GM19239 (cell line): ENCODE measurements at places on chromosomes 6 and 20.

GRCh38 chr20:12411246-12411940 lies 493.7 kb downstream of the BTBD3 start:
- no peak for DNase-seq

DNA sequence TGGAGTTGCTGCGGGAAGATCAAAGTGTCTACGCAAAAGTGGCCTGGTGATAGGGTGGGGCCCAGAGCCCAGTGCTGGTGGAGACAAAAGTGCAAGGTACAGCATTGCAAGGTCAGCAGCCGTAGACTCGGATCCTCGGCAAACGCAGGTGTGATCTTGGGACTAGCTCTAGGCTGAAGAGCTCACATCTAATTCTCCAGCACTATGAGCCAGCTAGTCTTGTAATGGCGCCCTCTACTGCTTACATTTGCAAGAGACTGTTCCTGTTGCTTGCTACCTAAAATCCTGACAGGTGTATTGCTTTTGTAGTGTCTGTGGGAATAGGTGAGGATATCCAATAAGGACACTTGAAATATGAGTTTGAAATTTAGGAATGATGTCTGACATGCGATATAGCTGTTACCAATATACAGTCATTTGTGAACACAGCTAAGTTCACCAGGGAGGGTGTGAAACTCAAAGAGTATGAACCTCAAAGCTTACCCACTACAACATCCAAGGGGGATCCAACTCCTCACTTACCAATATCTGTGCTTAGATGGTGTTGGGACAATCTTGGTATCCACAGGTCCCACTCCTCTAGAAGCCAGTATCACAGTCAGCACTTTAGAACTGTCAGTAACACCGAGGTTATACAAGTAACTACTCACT lies 58.4 kb downstream of the PDE7B start:
- DNase-seq: peak; percentile 17

DNA sequence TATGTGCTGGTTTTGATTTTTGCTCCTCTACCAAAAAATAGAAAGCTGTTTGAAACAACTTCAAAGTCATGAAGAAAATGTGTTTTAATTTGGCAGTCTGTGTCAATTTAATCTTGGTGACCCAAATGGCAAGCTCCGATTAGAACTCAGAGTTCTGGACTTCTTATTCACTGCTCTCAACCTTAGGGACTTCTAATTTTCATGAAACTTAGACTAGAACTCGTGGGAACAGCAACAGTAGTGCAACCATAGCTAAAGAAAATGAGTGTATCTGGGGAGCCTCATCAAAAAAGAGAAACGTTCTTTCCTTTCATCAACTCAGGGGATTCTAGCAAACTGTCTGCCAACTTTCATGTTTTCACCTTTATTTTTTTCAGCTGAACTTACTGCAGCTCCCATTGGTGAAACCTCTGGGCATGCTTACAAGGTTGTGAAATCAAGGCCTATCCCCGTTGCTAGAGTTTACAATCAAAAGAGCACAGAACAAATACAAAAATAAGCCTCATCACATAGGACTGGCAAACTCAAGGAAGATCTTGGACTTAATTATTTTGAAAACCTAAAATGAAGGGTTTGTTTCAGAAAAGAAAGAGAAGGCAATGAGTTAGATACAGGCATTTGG lies 114.0 kb upstream of the HSF2 start:
- DNase-seq: no peak

GRCh38 chr20:39421571-39422105 lies 459.5 kb downstream of the DHX35 start:
- no peak for DNase-seq

DNA sequence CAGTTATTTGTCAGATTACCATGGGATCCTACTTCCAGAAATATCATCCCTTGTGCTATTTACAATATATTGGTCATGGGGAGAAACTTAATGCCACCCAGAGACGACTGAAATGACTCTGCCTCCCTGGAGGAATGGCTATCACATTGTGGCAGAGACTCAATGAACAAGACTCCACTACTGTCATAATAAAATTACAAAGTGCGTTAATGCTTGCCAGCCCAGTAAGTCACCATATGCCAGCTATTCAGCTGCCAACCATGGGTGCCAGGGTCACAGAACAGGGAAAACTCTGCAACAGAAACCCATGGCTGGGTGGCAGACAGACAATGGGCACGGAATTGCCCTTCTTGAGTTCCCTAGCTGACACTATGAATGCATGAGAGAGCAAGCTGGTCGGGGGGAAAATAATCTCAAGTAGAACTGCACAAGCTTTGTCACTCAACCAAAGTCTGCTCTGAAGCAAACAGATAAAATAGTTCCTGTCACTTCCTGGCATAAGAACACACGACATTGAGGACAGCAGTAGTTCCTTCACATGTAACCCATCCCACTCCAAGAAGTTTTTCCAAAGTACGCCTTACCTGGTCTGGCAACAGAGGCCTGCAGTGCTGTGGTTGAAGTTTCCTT lies 32.1 kb downstream of the TP53INP2 start:
- no peak for DNase-seq

DNA sequence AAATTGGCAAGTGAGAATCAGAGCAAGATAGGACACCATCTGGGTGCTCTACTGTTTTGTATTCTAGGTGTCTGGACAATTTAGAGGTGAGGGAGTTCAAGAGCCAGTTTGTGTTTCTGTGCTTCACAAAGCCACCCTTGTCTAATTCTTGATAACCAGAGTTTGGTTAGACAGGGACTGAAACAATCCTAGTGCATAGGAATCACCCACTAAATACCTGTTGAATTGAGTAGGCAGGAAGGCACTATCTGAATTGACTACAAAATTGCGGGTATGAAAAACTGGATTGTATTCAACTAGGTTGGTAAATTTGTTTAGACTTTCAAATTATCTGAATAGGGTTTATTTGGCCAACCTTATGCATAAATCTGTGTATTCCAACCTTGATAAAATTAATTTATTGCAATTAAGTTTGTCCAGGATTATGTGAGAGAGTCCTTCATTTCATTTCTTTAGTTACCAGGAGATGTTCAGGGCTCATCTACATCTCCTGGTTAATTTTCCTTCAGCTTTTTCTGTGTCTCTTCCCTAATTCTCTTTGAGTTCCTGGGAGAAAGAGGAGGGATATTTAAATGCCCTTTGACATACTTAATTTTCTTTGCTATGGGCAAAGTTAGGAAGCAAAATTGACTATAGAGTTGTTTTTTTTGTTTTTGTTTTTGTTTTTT lies 1.7 kb downstream of the TPX2 start:
- DNase-seq: no peak

DNA sequence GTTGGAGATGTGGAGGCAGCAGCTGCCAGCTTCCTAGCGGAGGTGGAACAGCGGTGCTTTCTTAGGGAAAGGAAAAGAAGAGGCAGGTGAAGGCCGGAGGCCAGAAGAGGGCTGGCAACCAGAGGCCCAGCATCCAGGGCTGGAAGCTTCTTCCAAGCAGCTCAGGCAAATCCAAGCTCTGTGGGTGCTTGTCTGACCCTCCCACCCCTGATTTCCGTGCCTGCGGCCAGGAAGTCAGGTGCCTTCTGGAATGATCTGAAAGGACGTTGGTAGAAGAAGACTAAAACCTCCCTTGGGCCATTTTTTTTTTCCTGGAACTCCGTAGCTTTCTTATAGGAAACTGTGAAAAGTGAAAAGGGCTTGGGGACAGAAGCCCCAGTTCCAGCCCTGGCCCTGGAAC lies 33.1 kb upstream of the GABRR1 start:
- no peak for DNase-seq

DNA sequence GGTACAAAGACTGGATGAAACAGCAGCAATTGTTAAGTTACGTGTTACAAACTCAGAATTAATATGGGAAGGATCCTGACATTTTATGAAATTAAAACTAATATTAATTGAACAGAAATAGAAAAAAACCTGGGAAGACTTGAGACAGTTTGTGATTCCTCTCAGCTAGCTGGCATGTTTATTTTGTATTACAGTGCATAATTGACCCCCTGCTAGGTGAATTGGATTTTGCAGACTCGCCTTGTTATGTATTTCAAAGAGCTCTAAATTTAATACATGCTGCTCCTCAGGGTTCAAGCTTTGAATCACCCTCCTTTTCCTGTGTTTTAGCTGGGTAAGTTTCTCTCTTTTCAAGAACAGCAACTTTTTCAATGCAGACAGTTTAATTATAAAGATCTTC lies 339.4 kb downstream of the PLCB1 start:
- no peak for DNase-seq

- no peak for DNase-seq
Observed at GRCh38 chr6:165040440-165040839, 269.0 kb downstream of the C6orf118 start.

DNA sequence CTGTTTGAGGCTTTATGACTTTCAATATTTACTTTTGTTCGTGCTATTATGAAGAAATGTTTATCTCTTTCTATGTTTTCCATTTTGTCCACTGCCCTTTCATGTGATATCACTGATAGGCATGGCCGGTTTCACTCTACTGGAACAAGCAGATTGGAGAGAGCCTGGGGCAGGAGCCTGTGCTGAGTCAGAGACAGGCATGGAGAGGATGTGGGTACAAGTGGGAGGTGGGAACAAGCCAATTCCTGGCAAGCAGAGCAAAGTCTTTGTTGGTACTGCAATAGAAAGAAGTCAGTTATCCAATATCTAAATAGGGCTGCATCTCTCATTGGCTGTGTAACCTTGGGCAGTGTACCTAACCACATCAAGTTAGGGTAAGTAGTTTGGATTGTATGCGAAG lies 545.6 kb upstream of the MAP3K7 start:
- DNase-seq: no peak

DNA sequence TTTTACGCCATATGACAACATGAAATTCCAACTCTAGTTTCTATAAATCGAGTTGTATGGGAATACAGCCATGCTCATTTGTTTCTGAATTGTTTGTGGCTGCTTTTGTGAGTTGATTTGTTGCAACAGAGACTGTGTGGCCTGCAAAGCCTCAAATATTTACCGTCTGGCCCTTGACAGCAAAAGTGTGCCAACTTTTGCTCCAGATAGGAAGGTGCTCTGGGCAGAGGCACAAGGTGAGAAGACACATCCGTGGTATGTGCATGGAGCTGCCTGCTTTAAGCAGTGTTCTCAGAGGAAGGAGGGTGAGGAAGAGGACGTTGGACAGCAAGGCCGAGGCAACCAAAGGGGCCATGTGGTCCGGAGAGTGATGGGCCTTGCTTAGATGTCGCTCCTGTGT lies 57.4 kb downstream of the IYD start:
- no peak for DNase-seq

GRCh38 chr6:15301179-15302006 lies 55.5 kb downstream of the JARID2 start:
- no peak for DNase-seq

DNA sequence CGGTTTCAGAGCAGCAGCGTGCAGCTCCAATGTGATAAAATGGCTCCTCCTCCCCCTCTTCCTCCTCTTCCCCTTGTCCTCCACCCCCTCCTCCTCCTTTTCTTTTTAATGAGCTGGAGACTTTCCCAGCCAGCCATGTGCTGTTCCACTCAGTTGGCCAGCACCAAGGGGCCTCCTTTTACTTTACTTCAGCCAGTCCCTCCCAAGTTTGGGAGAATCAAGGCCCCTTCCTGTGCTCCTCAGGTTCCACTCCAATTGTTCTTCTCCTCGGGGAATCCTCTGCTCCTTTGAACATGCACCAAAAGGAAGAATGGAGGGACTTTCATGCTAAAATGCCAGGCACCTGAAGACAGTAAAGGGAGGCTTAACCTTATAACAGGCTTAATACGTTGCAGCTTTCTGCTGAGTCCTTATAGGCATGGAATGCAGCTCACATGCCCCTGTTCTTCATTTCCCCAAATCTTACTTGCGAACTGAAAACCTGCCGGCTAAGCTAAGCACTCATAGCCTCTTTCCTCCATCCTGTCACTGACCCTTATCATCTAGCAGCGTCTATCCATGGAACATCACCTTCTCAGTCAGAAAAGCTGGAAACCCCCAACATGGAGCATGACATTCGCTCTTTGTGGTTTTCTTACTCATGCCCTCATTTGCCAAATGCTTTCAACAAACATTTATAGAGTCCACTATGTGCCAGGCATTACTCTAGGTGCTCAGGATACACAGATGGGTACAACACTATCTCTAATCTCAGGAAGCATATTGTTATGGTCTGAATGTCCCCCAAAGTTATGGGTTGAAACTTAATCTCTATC lies 170.6 kb downstream of the PHACTR1 start:
- DNase-seq: no peak

GRCh38 chr6:107056796-107057195 lies 28.8 kb downstream of the MTRES1 start:
- DNase-seq: no peak

DNA sequence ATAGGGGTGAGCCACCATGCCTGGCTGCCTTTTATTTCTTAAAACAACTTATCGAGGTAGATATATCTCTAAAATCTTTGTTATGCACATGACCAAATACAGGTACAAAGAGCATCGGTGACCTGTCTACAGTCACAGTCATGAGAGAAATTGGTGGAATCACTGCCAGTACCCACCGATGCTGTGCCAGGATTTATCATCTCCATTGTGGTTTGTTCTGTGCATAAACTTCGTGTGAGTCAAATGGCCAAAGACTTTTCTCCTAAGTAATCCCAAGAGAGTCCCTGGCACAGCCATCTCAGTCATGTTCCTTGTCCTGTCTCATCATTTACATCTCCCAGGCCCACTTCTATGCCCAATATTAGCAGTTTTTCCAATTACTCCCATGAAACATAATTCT lies 9.0 kb downstream of the GSTA3 start:
- DNase-seq: no peak

GRCh38 chr6:15993716-15994228 lies 135.1 kb upstream of the MYLIP start:
- DNase-seq: no peak

DNA sequence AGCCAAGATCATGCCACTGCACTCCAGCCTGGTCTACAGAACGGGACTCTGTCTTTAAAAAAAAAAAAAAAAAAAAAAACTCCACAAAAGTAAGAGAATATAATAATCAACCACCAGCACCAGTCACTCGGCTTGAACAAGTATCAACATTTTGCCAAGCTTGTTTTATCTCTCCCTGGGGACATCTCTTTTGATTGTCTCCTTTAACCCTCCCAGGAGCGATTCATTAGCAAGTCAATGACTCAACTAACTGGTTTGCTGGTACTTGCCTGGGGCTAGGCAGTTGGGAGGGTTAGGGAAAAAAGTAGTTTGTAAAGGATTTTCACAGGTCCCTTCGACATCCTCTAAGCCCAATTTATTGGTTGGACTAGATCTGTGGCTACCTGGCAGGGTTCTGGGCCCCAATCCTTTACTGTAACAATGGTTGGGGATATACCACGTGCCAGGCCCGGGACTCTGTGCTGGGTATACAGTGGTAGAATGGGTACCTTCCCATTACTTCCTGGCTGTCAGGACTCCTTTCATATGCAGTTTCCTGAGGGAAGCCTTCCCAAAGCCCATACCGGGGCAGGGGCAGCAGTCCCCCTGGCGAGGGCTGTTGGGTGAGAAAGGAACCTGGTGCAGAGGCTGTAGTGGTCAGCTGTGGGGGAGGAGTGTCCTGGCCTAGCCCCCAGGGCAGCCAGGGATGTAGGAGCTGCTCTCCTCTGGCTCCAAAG lies 12.2 kb downstream of the TGIF2 start:
- DNase-seq: no peak

DNA sequence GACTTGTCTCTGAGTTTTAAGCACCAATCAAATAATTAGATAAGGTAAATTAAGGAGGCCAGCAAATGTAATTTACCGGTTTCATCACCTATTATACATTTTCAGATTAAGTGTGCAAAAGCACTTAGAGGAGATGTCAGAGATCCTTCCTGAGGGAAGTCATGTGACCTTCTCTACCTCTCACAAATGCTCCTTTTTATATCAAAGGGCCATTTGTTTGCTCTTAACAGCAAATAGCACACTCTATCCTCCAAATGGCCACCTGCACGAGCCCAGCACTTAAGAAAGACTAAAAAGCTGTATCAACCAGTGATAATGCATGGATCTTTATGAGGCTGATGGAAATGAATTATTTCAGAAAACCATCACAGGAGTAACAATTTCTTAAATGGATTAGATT lies 149.4 kb downstream of the ELOVL4 start:
- no peak for DNase-seq
